ENCODE measurements at places on chromosomes 2 and 18. TPM values are rescaled to one million over a fixed set of nuclear protein-coding genes. Genes with fewer than 3 reads are reported as not detected.

- no peak for DNase-seq
These were observed 8.4 kb upstream of the PXDN start for GRCh38 chr2:1752751-1753150.

- no peak for DNase-seq
These were observed 14.9 kb upstream of the SLC39A10 start for GRCh38 chr2:195642027-195642678.

GRCh38 chr2:241904791-241905710 lies 35.5 kb downstream of the RTP5 start:
- DNase-seq: no peak

GRCh38 chr2:102114851-102115497 lies 27.6 kb upstream of the IL1R1 start:
- DNase-seq: peak; percentile 66

DNA sequence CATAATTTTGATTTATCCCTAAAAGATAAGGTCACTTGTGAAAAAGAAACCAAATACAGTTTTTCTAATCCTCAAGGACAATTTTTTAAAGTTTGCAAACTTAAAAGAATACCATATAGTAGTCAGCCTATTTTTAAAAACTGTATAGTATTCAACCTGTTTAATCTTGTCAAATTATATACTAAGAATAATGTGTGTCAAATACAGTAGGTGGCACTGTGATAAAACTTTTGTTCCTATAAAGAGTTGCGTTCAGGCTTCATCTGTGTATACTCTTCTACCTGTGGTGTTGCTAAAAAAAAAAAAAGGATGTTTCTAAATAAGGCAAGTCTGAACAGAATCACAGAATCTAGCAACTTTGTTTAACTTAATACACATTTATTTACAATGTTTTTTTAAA lies 68.6 kb downstream of the CCDC138 start:
- no peak for DNase-seq

GRCh38 chr18:5874336-5874735 lies 21.0 kb downstream of the TMEM200C start:
- no peak for DNase-seq

DNA sequence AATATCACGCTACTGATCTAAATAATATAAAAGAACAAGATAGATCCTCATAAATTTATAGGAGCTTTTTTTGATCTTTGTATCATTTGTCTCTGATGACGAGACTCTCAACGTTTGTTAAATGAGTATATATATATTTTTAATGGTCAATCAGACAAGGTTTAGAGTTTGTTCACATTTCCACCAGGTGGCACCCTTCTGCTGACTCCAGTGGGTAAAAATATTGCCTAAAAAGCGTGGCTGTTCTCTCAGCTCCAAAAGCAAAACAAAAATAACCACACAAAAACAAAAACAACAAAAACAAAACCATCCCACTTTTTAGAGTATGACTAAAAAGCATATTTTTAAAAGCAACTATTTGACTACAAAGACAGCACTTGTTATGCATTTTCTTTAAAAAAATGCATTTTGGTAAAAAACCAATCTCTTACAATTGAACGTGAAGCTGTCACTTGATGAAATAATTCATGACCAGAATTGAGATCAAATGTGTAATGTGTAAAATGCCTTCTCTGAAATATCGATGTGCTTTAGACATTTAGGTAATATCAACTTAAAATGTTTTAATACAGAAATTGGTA lies 723.2 kb downstream of the DPP10 start:
- DNase-seq: no peak

- DNase-seq: peak; percentile 74
These were observed 1.7 kb downstream of the INPP5D start for GRCh38 chr2:233061591-233062450.

GRCh38 chr18:2223849-2224248 lies 347.5 kb downstream of the METTL4 start:
- no peak for DNase-seq

- no peak for DNase-seq
These were observed 20.0 kb upstream of the CRIM1 start for GRCh38 chr2:36335597-36335996.

GRCh38 chr2:41937464-41937906 lies 110.3 kb upstream of the PKDCC start:
- no peak for DNase-seq

GRCh38 chr2:219737270-219737691 lies 109.9 kb downstream of the SLC4A3 start:
- no peak for DNase-seq

GRCh38 chr2:23801396-23801795 lies 125.5 kb downstream of the ATAD2B start:
- DNase-seq: no peak

BOK gene
- 2.8 TPM for total RNA-seq

PCGF1 gene
- 20.0 TPM for total RNA-seq

CYP27A1 gene
- 45.1 TPM for total RNA-seq

TMEM131 gene
- 23.9 TPM for total RNA-seq

Measured in psoas muscle (tissue), 8 donors.